GM04504 (cell line): ENCODE measurements at places on chromosomes 3 and 15.

DNA sequence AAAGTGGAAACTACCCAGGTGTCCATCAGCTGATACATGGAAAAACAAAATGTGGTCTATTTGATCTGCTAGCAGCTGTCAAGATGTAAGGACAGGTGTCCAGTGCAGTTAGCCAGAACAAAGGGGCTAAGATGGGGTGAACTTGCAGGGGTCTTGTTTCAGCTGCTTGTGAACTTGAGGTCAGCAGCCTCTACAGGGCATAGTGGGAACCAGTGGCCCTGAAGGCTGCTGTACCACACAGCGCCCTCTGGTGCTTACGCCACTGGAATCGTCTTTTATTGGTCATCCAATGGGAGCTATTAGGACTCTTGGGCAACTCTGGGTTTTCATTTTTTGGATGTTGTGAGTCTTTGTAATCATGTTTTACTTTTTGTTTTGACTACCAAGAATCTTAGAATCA lies 62.2 kb upstream of the CTSH start:
- no peak for DNase-seq

DNA sequence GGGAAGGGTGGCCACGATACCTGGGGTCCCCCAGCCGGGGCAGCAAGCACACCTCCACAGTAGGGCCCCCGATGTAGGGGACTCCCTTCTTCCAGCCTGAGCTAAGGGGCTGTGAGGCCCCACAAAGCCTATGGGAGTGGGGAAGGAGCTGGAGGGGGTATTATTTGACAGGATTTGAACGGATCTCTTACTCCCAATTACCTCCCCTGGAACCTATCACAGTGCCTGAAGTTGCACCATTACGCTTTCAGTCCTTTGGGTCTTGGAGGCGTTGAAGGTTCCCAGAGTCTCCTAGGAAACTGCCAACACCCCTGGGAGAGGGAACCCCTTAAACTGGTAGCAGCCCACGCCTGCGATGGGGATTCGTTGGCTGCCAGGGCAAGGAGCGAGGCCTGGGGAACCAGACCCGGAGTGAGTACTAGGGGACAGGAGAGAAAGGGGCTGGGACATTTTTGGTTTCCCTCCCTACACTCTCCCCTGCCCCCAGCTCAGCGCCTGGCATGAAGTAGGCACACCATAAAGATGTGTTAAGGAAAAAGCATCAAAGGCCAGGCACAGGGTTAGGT lies 409 bp upstream of the LHFPL4 start:
- DNase-seq = no peak

DNA sequence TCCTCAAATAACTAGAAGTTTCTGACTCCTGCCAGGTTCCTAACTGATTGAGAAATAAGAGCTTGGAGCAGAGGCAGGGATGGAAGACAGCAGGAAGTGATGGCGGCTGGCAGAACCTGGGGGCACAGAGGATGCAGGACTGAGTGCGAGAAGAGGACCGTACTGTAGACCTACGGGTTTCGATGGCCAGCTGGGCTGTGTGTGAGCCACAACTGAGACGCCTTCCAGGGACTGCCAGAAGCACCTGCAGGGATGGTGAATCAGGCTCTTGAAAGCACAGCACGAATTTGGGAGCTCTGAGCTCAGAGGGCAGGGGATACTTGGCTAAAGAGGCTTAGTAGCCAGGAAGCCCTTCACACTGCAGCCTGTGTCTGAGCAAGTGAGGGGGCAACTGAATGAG lies 165.6 kb downstream of the ABHD5 start:
- DNase-seq = no peak

DNA sequence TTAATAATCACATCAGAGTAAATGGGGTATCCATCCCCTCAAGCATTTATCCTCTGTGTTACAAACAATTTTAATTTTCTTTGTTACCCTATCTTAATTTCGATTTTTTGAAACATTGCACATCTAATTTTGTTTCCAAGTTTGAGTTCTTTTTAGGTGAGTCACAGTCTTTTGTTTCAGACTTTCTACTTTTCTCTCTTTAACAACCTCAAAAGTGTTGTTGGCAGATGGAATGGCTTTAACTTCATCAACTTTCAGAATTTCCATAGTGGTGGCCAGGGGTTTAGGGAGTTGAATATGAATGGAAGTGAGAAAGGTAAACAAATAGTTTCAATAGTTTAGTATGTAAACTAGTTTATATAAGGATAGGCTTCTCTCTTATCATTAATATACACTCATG lies 223.0 kb upstream of the MLF1 start:
- DNase-seq = no peak

DNA sequence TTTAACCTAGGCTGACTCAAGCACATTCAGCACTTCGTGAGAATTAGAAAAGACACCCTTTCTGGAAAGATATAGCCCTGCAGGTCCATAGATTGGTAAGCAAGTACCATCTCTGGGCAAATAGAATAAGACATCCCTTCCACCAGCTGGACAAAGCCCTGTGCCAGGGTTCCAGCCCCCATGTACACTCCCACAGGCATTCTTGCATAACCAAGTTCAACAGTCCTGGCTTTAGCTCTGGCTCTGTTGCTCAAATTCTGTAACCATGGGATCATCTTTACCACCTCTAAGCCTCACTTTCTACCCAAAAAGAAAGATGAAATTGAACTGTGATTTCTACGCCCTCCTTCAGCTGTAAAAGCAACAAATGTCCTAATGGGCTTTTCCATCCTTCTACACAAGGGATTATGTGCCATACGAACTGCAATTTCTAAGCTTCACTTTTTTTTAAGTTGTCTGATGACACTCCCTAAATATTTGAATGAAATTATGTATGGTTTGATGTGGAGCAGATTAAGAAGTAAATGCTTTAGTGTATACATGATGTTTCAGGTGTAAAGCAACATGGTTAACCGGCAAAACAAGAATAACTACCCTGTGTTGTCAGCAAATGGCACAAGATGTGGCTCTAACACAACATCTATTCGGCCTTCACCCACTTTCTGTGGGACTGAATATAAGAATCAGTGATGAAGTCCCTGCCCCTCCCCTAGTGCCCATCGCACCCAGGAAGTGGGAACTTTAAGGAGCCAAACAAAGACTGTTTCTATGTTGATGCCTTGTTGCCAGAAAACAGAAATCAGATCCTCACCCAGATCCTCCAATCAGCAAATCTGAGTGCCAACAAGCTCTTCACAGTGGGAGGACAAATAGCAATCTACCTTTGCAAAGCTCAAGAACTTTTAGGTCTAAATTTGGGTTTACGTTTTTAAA lies 165.7 kb downstream of the P3H2 start:
- DNase-seq = no peak

DNA sequence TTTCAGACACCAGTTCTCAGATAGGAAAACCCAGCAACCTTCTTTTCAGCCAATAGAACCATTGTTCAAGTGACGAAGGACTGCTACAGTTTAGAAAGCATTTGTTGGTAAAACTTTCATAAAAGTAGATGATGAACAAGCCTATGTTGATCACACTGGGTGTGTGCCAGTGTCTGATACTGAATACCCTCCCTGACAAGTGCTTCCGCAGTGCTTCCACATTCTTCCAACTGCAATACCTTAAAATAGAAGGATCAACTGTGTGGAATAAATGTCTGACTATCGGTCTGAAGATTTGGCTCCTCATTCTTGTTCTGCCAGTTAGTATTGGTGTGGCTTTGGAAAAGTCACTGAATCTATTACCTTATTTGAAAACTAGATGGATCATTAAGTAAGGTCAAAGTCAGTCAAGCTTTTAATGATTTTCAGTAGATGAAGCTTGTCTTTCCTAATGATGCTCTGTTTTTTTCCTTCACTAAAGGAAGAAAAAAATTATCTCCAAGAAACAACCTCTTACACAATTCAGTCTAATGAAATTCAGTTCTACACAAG lies 479.4 kb upstream of the CBLB start:
- no peak for DNase-seq

- DNase-seq = no peak
Observed at GRCh38 chr15:67051088-67052045, 14.0 kb upstream of the SMAD3 start.

DNA sequence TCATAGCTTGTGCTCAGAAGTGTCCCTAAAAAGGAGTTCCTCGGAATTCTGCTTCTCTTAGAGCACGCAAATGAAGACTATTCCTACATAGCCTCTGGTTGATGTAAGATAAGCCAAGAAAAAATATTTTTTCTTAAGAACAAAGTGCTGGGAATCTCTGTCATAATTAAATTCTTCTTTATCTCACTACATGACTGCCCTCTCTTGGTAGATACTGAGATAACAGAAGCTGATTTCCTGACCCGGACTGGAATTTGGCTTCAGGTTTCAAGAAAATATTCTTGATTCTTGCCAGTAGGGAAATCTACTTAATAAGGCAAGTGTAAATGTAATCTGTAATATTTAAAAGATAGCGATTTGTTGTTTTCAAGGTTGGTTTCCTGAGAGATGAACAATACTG lies 31.3 kb upstream of the SETMAR start:
- peak; percentile 3 for DNase-seq

DNA sequence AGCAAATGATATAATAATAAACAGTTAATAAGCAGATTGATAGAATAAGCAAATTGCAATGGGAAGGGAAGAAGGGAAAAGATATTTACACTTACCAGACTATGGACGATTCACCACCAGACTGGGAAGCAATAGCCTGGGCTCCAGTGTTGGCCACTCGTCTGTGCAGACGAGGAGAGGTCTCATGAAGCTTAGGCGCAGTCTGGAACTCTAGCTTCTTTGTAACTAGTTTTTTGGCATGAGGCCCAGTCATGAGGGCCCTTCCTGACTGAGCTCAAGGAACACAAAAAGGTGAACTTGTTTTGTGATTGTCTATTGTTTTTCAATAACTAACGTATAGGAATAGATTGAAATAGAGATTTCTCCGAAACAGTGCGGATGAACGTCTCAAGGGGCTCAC lies 63.3 kb upstream of the GATM start:
- DNase-seq = no peak

GRCh38 chr3:129461461-129462146 lies 21.6 kb downstream of the IFT122 start:
- no peak for DNase-seq

DNA sequence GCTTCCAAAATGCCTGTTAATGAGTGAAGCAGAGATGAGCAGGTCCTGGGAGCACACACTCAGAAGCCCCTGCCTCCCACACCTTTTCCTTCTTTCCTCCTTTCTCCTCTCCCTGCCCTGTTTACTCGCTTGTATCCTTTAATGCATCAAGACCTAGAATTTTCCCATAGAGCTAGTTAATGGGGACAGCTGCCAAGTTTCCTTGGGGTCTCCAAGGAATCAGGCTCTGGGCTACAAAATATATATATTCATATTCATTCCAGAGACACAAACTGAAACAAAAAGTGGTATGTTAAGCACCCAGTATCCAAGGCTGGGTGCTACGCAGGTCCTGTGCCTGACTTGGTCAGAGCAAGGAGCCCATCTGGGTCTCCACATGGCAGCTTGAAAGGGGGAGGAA lies 235.6 kb downstream of the MYRIP start:
- no peak for DNase-seq

DNA sequence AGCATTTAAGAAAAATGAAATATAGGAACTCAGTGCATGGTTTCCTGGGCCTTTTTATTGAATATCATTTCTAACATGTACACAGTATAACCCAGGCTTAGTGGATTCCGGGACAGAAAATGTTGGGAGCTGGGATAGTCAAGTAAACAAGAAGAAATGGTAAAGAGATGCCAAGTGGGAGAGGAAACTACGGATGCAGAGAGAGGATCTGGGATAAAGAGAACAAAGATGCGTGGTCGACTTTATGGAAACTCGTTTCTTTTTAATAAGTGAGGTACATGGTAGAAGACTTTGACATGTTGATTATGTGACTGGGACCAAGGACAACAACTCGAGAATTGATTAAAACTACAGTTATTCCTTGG lies 1.2 kb upstream of the GPR176 start:
- no peak for DNase-seq

- DNase-seq = no peak
Observed at GRCh38 chr15:47364230-47365141, 352.8 kb upstream of the SEMA6D start.

DNA sequence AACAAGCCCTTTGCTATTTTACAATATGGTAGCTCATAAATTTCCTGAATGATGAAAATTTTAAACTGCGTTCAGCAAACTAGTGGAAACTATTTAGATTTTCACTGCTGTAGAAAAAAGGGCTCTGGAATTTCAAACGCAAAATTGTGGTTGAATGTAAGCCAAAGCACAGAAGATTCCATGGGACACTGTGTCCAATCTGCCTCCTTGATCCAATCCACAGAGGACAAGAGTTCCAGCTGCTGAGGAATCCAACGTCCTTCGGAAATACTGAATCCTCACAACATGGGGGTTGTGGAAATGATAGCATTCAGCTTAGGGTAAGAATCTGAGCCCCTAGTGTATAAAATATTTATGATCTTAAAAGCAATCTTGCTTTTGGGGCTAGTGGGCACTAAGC lies 161.0 kb downstream of the PLD1 start:
- DNase-seq = no peak

GRCh38 chr15:80389370-80389769 lies 14.8 kb upstream of the ARNT2 start:
- no peak for DNase-seq

GRCh38 chr3:29503958-29504357 lies 223.1 kb downstream of the RBMS3 start:
- DNase-seq = no peak

DNA sequence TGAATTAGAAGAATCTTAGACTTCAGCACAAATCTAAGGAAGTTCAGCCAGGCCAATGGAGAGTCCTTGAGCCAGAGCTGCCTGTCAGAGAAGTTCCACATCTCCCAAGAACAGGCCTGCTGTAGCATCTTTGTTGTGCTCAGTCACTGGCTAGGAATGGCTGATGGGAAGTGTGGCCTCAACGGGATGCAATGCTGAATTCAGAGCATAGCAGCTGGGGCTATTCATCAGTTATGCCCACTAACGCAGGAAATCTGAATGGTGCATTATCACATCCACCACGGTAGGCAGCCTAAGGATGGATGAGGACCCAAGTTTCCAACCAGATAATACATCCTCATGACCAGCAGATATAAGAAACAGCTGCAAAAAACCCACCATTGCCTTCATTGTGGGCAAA lies 3.2 kb upstream of the EIF1B start:
- no peak for DNase-seq

GRCh38 chr15:42062284-42062806 lies 32.0 kb downstream of the PLA2G4D start:
- no peak for DNase-seq

- peak; percentile 28 for DNase-seq
Observed at GRCh38 chr3:10370429-10370828, 49.5 kb upstream of the SEC13 start.

GRCh38 chr15:83153288-83153687 lies 45.8 kb downstream of the TM6SF1 start:
- DNase-seq = no peak

DNA sequence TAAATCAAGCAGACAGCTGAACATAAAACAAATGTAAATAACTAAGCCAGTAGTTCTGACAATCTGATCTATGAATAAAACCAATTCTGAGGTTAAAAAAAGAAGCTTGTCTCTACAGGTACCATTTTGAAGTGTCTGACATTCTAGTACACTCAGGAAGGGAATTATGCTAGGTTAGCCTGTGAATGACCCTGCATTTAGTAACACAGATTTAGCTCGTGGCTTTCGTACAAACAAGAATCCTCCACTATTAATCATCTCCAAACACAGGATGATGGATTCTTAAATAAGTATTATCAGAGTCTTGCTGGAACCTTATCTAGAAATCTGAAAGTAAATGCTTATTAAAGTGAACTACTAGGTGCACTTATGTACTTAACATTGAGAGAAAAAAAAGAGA lies 1120.1 kb downstream of the ROBO1 start:
- DNase-seq = no peak

GRCh38 chr3:190108804-190109203 lies 11.9 kb downstream of the P3H2 start:
- no peak for DNase-seq

GRCh38 chr3:77411334-77411733 lies 371.4 kb downstream of the ROBO2 start:
- no peak for DNase-seq
